ENCODE measurements at places on chromosomes 1 and 21. TPM values are rescaled to one million over a fixed set of nuclear protein-coding genes. Genes with fewer than 3 reads are reported as not detected.

PAPPA2 gene
- total RNA-seq = 4.1 TPM

- no peak for DNase-seq
These were observed 134.4 kb downstream of the SDCCAG8 start for GRCh38 chr1:243390162-243390791.

SETD4 gene
- 11.3 TPM for total RNA-seq

- DNase-seq = no peak
These were observed 100.8 kb downstream of the KCNK1 start for GRCh38 chr1:233714631-233715217.

SERPINC1 gene
- total RNA-seq = under 0.01 TPM

DNA sequence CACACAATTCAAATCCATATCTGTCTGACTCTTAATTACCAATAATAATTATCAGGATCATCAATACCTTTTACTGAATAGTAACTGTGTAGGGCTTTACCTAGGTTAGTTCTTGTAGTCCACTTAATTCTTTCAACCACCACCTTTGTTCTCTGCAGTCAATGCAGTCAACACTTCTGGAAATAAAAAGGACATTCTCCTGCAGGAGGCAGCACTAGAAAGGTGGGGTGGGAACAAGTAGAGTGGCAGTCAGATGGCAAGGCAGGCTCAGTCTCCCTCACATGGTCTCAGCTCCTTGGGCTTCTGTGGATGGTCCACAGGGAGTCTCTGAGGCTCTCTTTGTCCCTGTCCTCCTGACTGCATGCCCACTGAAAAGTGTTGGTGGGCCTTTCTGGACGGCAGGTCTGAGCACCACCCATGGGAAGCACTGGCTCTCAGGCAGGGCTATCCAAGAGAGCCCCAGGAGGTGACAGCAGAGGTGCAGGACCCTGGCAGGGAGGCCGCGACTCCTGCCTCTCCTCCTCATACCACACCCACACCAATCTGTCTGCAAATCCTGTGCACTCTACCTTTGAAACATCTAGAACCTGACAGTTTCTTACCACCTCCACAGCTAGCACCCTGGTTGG is 237.3 kb downstream of the FOXD2 start:
- no peak for DNase-seq
